Activated T-cell treated with anti-CD3 and anti-CD28 coated beads for 4 hours (primary cell): ENCODE measurements at places on chromosomes 3 and 15.
A peak's percentile ranks its signal among the peaks of the same experiment; 100 is the strongest.

GRCh38 chr3:17551895-17552294 lies 190.5 kb downstream of the TBC1D5 start:
- DNase-seq, result no peak

DNA sequence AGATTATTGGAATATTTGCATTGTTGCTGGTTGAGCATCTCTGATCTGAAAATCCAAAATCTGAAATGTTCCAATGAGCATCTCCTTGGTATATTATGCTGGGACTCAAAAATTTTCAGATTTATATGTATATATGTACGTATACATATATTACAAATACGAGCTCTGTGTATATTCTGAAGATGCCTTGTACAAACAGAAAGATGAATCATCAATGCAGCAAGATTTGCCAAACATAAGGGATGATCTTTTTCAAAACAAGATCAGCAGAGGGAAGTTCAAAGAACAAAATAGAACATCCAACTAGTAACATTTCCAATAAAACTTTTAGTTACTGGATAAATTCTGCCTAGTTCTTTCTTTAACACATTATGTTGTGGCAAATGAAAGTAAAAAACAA lies 42.5 kb downstream of the HERC1 start:
- DNase-seq, result no peak

DNA sequence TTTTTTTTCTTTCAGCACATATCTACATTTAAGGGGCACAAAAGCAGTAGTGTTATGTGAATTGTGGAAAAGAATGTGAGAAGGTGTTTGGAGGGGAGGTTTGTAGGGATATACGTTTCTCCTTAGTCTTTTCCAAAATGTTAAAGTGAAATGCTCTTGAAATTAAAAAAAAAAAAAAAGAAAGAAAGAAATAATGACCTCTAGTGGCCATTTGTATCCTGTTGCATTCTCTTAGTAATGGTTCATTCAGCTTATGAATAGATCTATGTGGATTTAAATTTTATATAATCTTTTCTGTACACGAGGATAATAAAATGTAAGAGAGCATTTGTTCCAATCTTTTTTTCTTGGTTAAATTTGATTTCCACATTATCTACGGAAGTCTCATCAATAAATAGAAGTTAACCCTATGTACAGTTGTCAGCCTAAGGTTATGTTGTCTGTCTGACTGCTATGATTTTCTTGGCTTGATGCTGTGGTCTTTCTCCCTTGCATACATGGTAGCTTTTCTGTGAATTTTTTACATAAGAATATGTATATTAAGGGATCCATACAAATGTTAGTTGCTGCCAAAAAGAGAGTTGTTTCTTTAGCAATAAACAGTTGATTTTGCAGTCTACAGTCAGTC lies 1.7 kb downstream of the P2RY13 start:
- DNase-seq, result no peak

DNA sequence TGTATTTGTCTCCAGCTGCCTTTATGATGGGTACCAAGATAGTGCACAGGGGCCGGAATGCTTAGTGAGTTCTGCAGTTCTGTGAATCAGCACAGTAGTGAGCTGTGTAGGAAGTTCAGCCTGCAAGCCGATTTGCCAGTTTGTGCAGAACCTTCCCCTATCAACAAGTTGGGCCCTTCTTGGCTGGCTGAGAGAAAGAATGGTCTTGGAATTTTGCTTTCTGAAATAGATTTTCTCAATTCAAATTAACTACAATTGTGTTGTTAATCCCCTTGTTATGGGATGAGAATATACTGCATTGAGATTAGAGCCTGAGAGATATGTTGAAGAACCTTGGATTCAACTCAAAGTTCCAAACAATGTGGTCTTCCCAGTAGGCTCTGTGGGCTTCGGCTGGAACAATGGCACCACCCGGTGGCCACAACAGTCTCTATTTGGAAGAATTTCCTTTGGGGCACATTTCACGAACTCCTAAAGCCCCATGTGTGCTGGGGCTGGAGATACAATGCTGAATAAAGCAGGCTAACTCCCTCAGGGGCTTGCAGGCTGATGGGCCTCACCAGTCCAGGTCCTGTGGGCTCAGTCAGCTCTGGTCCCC lies 59.1 kb downstream of the TRIM42 start:
- no peak for DNase-seq

GRCh38 chr3:105385179-105385578 lies 18.5 kb downstream of the ALCAM start:
- DNase-seq, result no peak

- no peak for DNase-seq
Observed at GRCh38 chr3:121598564-121598963, 5.4 kb downstream of the FBXO40 start.

- DNase-seq, result no peak
Observed at GRCh38 chr15:40190591-40190990, 29.7 kb downstream of the BUB1B start.

GRCh38 chr3:16675805-16676204 lies 70.6 kb upstream of the DAZL start:
- no peak for DNase-seq

- DNase-seq, result no peak
Observed at GRCh38 chr15:80464951-80465625, 60.9 kb downstream of the ARNT2 start.

- DNase-seq, result no peak
Observed at GRCh38 chr15:59327942-59328341, 44.7 kb downstream of the MYO1E start.

GRCh38 chr3:125428216-125428830 lies 53.2 kb upstream of the ZNF148 start:
- no peak for DNase-seq

GRCh38 chr3:155663467-155664212 lies 81.2 kb downstream of the PLCH1 start:
- DNase-seq, result no peak

DNA sequence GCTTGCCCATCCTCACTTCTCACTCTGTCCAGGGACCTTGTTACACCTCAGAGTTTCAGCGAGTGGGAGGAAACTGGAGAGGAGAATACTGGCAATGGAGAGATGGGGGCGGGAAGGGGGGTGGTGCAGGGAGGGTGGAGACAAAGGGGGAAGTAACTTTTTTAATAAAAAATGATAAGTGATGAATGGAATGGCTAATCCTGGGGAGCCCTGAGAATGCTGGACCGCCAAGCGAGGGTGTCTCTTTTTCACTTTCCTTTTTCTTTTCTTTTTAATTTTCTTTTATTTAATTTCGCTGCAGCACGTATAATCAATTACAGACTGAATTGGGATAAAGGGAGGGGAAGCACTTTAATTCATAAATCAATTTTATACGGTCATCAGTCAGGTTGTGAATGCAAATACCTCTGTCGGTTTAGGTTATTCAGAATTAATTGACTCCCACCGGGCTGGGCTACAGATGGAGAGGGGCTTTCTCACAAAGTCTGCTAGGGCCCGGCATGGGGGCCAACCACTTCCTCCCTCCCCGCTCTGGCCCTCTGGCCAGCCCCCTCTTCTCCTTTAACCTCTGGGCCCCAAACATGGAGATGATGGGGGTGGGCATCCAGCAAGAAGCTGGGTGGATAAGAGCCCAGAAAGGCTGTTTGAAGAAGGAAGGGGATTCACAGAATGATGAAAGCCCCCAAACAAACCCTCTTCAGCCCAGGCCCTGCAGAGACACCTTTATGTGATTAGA lies 106.8 kb upstream of the BOC start:
- DNase-seq, result no peak

- DNase-seq, result no peak
Observed at GRCh38 chr3:45896956-45897355, 10.6 kb downstream of the CCR9 start.

DNA sequence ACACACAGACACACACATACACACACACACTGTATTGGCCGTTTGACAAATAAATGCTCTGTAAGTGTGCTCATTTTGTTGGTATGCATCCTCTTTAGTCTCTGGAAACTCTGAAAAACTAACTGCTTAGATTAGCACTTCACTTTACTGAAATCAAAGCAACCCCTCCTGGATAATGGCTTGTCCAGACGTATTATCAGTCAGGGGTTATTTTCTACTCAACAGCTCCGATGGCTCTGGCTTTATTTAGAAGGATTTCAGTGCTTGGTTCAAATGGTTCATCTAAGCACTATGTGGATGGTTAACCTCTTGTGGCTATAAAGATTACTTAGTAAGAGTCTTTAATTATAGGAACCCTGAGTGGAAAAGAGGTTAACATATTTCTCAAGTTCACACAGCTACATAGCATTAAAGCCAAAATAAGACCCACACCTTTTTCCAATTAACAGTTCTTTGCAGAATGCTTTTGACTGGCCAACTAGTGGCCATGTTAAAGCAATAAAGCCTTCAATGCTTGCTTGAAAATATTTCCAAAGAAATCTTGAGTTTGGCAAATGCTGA lies 516.1 kb upstream of the NAALADL2 start:
- DNase-seq, result no peak

DNA sequence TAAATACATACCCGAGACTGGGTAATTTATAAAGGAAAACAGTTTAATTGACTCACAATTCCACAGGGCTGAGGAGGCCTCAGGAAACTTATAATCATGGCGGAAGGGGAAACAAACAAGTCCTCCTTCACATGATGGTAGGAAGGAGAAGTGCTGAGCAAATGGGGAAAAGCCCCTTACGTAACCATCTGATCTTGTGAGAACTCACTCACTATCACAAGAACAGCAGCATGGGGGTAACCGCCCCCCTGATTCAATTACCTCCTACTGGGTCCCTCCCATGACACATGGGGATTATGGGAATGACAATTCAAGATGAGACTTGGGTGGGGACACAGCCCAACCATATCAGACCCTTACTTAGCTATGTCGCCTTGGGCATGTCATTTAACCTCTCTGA lies 27.7 kb downstream of the SCG3 start:
- DNase-seq, result no peak

- no peak for DNase-seq
Observed at GRCh38 chr15:74036271-74037170, 42.0 kb downstream of the PML start.

DNA sequence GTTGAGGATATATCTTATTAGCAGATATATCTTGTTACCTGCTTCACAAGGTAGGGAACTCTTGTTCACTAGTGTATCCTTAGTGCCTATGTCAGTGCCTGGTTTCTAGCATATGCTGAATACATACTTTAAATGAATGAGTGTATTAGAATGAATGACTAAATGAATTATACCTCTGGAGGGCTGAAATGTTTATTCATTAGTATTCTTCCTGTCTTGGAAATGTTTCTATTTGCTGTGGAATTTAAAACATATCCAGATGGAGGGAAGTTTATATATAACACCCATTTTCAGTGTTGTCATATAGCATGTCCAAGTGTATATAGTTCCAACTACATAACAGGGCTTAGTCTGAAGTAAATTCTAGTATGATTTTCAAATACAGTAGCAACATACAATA lies 581.5 kb downstream of the TBL1XR1 start:
- no peak for DNase-seq

DNA sequence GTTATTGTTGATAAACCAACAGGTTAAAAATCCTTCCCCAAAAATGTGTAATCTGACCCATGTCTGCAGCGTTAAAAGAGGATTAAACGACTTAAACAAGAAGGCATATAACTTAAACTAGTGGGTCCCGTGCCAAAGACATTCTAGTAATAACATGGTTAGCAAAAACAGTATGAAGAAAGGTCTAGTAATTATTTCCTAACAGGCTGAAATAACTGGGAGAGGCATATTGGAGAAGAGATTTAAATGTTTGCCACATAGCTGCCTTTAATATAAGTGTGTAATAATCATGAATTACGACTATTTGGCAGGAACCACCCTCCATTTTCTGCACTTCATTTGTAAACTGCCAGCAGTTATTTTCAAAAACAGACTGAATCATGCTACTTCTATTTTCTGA lies 67.7 kb upstream of the CSPG5 start:
- no peak for DNase-seq

- DNase-seq, result peak; percentile 74
Observed at GRCh38 chr3:20039765-20040547, at the start of gene KAT2B. Gene KAT2B, plus strand, starts transcription at chr3:20040446. Its CDS starts 32 bp downstream, at chr3:20040478.

DNA sequence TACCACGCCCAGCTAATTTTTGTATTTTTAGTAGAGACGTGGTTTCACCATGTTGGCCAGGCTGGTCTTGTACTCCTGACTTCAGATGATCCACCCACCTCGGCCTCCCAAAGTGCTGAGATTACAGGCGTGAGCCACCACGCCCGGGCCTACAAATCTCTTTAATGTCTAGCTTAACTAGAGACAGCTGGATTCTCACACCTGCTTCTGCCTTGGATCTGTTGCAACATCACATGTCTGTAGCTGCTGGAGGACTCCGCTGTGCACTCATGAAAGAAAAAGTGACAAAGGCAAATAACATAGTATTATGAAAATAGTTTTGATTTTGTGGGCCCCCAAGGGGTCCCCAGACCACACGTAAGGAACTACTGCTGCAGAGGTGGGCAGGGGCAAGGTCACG lies 85.9 kb downstream of the NCEH1 start:
- no peak for DNase-seq

GRCh38 chr15:58731756-58732535 lies 17.6 kb downstream of the ADAM10 start:
- DNase-seq, result no peak

DNA sequence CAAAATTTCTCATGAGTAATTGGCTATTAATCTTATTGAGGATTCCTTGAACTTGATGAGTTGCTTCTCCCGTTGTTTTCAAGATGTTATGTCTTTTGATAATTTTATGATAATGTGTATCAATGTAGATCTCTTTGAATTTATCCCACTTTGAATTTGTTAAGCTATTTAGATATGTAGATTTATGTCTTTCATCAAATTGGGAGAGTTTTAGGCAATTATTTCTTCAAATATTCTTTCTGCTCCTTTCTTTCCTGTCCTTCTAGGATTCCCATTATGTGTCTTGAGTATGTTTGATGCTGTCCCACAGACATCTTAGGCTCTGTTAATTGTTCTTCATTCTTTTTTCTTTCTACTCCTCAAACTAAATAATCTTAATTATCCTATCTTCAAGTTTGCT lies 68.1 kb upstream of the FGD5 start:
- DNase-seq, result no peak

- no peak for DNase-seq
Observed at GRCh38 chr3:185540695-185541094, 11.7 kb downstream of the LIPH start.

DNA sequence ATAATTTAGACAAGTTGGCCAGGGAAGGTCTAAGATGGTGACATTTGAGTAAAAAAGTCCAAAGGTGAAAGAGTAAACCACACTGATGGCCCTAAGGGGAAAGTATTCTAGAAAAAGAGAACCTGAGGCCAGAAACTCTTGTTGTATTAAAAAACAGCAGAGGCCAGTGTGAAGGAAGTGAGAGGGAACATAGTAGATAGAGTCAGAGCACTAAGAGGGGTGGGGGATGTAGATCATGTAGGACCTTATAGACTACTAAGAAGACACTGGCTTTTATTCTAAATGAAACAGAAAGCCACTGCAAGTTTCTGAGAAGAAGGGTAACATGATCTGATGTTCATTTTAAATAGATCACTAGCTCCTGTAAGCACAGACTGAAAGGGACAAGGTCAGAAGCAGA lies 14.5 kb downstream of the POLQ start:
- DNase-seq, result no peak

- no peak for DNase-seq
Observed at GRCh38 chr3:138057384-138057783, 47.4 kb downstream of the CLDN18 start.

GRCh38 chr3:105844704-105845103 lies 24.1 kb downstream of the CBLB start:
- DNase-seq, result no peak

GRCh38 chr3:55288657-55289056 lies 198.4 kb downstream of the WNT5A start:
- DNase-seq, result no peak

GRCh38 chr3:143302638-143303171 lies 183.1 kb downstream of the CHST2 start:
- no peak for DNase-seq
